ENCODE measurements at places on chromosomes 5 and 9.

DNA sequence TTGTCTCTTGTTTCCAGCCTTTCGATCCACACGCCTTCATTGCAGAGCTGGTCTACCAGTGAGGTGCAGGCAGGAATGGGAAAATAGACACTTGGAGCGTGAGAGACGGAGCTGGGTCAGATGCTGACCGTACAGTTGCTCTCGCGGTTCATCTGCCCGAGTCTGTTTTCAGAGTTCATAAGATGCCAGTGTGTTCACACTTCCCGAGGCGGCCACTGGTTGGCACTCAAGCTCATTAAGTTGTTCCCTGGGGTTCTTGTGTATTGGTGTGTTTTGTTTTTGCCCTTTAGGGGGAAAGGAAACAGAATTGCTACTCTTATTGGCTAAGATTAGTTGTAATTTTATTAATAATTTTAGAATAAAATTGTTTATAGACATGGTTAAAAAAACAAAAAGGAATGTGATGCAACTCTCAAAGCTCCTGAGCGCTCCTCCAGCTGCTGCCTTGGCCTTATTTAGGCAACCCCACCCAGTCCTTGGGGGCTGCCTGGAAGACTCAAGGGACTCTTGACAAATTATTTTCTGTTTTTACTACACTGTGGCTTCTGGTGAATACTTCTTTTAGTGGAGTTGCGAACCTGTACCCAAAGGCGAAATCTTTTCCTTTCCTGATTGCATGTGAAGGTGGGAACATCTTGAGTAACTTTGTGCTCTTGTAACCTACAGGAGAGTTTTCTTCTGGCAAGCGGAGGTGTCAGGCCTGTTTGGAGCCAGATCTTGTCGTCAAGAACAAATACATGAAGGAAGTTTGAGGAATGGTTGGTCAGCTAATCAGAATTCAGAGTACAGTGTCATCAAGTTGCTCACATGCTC lies 146.1 kb downstream of the MAST4 start:
- DNase-seq, result no peak

DNA sequence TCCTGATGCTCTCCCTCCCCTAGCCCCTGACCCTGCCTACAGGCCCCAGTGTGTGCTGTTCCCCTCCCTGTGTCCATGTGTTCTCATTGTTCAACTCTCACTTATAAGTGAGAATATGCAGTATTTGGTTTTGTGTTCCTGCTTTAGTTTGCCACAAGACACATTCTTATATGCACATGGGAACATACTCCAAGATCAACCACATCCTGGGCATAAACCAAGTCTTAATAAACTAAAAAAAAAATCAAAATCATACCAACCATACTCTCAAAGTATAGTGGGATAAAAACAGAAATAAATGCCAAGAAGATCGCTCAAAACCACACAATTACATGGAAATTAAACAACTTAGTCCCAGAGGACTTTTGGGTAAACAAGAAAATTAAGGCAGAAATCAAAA lies 11.2 kb upstream of the ZCCHC9 start:
- no peak for DNase-seq

GRCh38 chr5:123223921-123224320 lies 134.9 kb downstream of the PRDM6 start:
- DNase-seq, result no peak

DNA sequence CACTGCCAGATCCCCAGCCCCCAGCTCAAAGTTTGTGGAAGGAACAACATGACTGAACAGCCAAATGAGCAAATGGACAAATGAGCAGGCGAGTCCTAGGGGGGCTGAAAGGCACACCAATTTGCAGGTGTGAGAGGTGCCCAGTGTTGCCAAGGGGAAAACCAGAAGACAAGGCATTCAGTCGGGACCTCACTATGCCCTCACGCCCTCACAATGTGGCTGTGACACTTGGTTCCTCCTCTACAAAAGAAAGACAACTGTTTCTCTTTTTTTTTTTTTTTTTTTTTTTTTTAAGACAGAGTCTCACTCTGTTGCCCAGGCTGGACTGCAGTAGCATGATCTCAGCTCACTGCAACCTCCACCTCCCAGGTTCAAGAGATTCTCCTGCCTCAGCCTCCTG lies 28.0 kb downstream of the TNIP1 start:
- DNase-seq, result no peak

DNA sequence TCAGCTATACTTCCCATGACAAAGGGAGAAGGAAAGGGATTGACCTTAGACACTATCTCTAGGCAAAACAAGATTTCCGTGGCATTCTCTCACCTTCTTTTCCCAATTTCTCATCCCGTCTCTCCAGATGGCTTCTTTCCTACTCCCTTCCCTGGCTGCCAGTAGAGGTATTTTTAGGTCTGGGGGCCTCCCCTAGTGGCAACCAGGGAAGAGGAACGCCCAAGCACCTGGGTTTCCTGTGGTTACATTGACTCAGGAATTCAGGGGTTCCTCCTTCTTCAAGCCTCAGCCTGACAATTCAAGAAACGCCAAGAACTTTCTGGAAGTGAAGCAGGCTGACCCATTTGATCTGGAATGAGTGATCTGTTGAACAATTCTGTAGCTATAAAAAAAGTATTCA lies 111.5 kb upstream of the OSMR start:
- no peak for DNase-seq

- no peak for DNase-seq
Measured at GRCh38 chr5:171606414-171607024, 179.1 kb upstream of the SMIM23 start.

DNA sequence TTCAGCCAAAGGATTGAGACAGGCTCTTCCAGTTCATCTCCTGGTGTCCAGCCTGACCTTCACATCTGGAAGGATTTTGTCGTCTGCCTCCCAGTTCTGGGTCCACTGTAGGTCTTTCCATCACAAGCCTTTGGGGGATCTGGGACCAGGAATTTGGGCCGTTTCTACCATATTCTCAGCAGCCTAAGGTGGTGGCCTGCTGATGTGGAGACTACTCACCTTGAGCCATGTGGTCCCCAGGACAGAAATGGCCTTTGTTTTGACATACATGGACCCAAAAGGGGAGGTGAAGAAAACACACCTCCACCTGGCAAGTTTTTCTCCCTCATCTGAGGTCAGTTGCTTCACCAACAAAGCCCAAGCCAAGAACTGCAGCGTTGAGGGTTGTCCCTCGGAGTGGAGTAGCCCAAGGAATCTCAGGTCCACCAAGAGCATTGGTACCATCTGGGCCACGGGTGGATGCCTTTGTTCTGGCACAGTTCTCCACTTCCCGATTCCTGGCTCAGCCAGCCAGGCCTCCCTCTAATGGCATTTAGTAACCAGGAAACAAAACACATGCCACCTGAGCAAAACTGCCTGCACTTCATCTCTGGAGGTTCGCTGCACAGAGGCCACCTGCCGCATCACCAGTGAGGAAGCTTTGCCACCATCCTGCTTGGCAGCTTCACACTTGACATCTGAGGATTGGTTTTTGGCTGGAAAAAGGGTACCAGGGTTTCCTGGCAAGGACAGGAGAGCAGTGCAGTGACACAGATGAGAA lies 24.7 kb downstream of the AMBP start:
- peak; percentile 51 for DNase-seq

DNA sequence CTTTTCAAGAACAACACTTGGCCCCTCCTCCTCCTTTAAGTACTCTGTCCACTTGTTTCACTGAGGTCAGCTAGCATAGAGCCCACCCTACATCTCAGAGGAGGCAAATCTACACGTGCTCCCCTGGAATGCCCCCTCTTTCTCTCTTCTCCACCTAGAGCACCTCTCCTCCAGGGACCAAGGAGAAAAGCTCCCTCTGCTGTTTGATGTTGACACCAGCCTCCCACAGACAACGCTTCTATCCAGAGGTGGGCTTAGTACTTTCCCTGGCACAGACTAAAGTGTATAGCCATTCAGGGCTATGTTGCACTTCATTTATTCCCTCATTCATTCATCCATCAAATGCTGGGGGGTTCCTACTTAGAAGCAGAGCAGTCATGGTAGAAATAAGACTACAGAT lies 68.2 kb upstream of the TAF1L start:
- no peak for DNase-seq

- DNase-seq, result no peak
Measured at GRCh38 chr5:4188704-4189103, 593.1 kb downstream of the IRX1 start.

DNA sequence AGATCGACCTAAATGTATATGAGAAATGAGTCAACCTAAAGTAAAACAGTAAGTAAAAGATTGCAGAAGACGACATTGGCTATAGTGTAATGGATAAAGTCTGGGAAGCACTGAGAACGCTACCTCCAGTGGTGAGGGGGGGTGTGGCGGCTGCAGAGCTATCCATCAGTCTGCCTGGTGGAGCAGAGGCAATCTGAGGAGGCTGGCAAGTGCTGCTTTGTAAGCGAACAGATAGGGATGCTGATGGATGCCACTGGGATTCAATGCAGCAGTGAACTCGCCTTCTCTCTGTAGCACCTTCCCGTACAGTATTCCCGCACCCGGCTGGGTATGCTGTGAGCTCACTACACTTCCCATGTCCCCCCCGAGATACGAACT lies 261.5 kb downstream of the NSG2 start:
- DNase-seq, result no peak

- DNase-seq, result peak; percentile 80
Measured at GRCh38 chr9:95127249-95128176, 190.0 kb downstream of the FANCC start.

- no peak for DNase-seq
Measured at GRCh38 chr9:133709691-133710571, 28.2 kb downstream of the SARDH start.

GRCh38 chr9:8760000-8760767 lies 960.6 kb upstream of the DMAC1 start:
- DNase-seq, result no peak

GRCh38 chr9:100011062-100011681 lies 87.6 kb downstream of the ERP44 start:
- no peak for DNase-seq

- no peak for DNase-seq
Measured at GRCh38 chr5:123028222-123028621, 8.3 kb downstream of the PPIC start.

GRCh38 chr5:69167493-69167855 lies 524 bp downstream of the CCNB1 start:
- no peak for DNase-seq

- DNase-seq, result no peak
Measured at GRCh38 chr5:96595300-96596090, 66.7 kb upstream of the CAST start.

- DNase-seq, result no peak
Measured at GRCh38 chr9:98442541-98442940, 187.1 kb upstream of the TBC1D2 start.

DNA sequence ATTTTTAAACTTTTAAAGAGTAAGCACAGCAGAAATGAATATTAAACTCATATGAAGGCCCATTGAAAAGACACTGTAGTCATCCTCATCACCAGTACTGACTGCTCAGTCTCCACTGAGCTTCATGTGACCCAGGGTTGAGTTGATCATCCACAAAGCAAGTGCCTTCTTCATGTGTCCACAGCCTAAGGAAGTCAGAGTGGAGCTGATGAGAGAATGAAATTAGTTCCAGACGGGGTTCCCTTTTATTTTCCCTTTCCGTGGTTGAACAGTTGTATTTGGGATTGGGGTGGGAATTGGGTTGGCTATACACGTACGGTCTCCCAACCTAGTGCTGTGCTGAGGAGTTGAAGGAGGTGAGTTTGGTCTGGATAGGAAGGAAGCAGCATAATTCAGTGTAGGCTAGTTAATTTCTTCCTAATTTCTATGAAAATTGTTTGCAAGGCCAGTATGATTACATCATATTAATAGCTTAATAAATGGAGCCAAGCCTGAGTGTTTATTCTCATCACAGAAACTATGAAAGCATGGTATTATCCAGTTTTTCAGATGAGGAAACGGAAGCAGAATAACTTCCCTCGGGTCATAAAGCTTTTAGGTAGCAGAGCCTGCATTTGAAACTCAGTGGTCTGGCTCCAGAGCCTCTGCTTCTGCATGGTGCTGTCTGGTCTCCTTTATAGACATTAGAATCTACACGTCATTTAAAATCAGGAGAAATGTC lies 103.9 kb upstream of the DMRT1 start:
- no peak for DNase-seq

GRCh38 chr5:88833371-88834130 lies 49.4 kb downstream of the MEF2C start:
- DNase-seq, result no peak

DNA sequence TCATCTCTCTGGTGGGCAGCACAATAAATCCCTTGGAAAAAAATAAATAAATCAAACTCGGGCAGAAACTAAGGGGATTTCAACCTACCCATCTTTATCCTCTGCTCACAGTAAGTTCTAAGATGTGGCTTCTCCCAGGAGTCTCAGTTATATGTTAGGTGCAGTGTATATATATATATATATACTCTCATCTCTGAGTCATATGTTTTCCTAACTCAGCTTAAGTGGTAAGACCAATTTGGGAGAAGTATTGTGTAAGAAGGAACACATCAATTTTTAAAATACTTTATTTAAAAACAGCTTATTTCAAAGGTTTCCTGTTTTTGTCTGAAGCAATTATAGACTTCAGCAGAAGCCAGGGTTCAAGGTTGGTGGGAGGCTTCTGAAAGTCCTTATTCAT lies 20.3 kb upstream of the OSMR start:
- DNase-seq, result no peak

DNA sequence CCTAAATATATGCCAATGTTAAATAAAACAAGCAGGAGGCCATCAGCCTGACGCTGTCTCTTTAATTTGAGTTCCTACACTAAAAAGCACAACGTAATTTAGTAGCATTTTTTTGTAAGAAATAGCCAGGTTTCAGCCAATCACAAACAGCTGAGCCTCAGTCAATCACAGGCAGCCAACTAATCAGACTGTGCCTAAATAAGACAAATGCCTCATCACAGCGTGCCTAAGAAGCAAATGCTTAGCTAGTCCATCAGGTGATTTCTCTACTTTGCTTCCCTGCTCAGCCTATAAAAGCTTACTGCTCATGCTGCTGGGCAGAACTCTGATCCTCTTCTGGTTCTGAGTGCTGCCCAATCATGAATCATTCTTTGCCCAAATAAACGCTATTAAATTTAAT lies 38.3 kb upstream of the RORB start:
- DNase-seq, result no peak

Data from cerebellar nuclear complex (tissue), 1 donor.